CD8-positive, alpha-beta memory T cell (primary cell): ENCODE measurements at places on chromosomes 5 and 9. TPM values are rescaled to one million over a fixed set of nuclear protein-coding genes. Genes with fewer than 3 reads are reported as not detected.

The RNF180 gene
- total RNA-seq: not detected

The SHOC1 gene
- total RNA-seq: not detected

The SLC25A2 gene
- 0.31 TPM for total RNA-seq

The ABITRAM gene
- 15.1 TPM for total RNA-seq

The PCDHA9 gene
- total RNA-seq: not detected

GRCh38 chr9:79325501-79325900 lies 246.3 kb upstream of the TLE4 start:
- no peaks in the 10 kb centered on the region for H3K36me3 ChIP-seq
- no peak for DNase-seq
- no peaks in the 10 kb centered on the region for H3K27me3 ChIP-seq
- no peaks in the 10 kb centered on the region for H3K4me1 ChIP-seq

DNA sequence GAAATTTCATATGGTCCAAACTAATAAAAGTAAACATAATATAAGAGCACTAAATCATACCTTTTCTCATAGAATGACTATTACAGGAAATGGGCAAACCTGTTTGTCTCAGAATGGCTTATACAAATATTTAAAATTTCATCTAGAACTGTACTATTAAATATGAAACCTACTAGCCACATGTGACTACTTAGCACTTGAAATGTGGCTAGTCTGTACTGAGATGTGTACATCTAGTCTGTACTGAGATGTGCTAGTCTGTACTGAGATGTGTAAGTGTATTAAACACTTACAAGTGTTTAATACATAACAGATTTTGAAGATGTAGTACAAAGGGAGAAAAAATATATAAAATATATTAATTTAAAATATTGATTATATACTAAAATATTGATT lies 22.4 kb downstream of the ABITRAM start:
- H3K4me3 ChIP-seq: no peak overlapping the region
- H3K36me3 ChIP-seq: no peaks in the 10 kb centered on the region
- H3K27ac ChIP-seq: no peak overlapping the region
- no peaks in the 10 kb centered on the region for H3K4me1 ChIP-seq
- no peaks in the 10 kb centered on the region for H3K27me3 ChIP-seq
- no peak for DNase-seq

GRCh38 chr5:173826086-173826427 lies 62.1 kb upstream of the CPEB4 start:
- no peak overlapping the region for H3K4me3 ChIP-seq
- no peaks in the 10 kb centered on the region for H3K36me3 ChIP-seq
- H3K4me1 ChIP-seq: no peaks in the 10 kb centered on the region

GRCh38 chr9:101579711-101580545 lies 14.8 kb downstream of the PPP3R2 start:
- no peak overlapping the region for H3K4me3 ChIP-seq
- no peaks in the 10 kb centered on the region for H3K27me3 ChIP-seq
- no peaks in the 10 kb centered on the region for H3K36me3 ChIP-seq
- no peak for DNase-seq
- no peaks in the 10 kb centered on the region for H3K4me1 ChIP-seq

DNA sequence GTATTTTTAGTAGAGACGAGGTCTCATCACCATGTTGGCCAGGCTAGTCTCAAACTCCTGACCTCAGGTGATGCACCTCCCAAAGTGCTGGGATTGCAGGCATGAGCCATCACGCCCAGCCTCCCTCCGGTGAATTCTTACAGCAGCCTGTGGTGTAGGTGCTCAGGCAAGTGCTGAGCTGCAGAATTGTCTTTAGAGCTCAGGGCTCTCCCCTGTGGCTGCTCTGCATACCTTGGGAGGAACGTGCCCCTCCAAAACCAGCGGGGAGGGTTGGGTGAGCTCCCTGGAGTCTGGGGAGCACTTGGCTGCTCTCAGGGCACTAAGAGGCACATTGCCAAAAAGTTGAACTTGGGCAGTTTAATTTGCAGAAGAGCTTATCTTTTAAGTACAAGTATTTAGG lies 29.4 kb downstream of the SECISBP2 start:
- H3K27ac ChIP-seq: no peak overlapping the region
- peaks cover 15% of the 10 kb centered on the region for H3K4me1 ChIP-seq

GRCh38 chr5:80409367-80409966 lies 1.6 kb downstream of the ZFYVE16 start:
- H3K27me3 ChIP-seq: no peaks in the 10 kb centered on the region
- H3K4me1 ChIP-seq: peaks cover 12% of the 10 kb centered on the region
- no peaks in the 10 kb centered on the region for H3K36me3 ChIP-seq

- H3K4me3 ChIP-seq: no peak overlapping the region
- H3K27me3 ChIP-seq: no peaks in the 10 kb centered on the region
- peaks cover 11% of the 10 kb centered on the region for H3K36me3 ChIP-seq
- H3K27ac ChIP-seq: peak overlapping the region; percentile 12
- DNase-seq: peak; percentile 60
- H3K4me1 ChIP-seq: peaks cover 97% of the 10 kb centered on the region
Measured at GRCh38 chr5:132419502-132420468, 50.3 kb downstream of the SLC22A5 start.

DNA sequence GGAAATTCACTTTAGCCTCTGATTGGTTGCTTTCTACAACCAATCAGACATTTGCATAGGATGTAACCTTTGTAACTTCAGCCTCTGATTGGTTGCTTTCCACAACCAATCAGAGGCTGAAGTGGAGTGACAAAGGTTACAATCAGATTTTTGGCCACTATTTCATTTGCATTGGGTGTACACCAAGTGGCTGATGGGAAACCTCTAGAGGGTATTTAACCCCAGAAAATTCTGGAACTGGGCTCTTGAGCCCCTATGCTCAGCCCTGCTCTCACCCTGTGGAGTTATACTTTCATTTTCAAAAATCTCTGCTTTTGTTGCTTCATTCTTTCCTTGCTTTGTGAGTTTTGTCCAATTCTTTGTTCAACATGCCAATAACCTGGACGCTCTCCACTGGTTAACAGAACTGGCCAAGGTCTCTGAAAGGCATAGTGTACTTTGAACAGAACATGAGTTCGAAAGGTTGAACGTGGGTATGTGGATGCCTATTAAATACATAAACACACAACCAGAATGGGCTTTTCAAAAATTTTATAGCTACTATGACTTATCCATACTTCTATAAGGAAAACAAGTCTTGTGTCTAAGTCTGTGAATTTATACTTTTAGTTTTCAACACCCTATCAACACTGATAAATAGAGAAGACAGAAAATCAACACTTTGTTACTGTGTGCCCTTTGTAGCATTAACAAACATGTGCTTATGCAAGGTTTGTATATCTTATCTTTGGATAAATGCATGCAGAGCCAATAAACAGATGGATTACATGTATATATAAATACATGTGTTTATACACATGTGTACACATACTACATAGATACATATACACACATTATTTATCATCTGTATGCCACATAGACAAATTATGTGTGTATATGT lies 568.1 kb downstream of the CTNND2 start:
- no peaks in the 10 kb centered on the region for H3K4me1 ChIP-seq
- no peaks in the 10 kb centered on the region for H3K27me3 ChIP-seq
- no peak overlapping the region for H3K4me3 ChIP-seq

- H3K4me3 ChIP-seq: no peak overlapping the region
- no peak overlapping the region for H3K27ac ChIP-seq
- no peaks in the 10 kb centered on the region for H3K36me3 ChIP-seq
Measured at GRCh38 chr5:150258130-150258529, 31.4 kb downstream of the CAMK2A start.

DNA sequence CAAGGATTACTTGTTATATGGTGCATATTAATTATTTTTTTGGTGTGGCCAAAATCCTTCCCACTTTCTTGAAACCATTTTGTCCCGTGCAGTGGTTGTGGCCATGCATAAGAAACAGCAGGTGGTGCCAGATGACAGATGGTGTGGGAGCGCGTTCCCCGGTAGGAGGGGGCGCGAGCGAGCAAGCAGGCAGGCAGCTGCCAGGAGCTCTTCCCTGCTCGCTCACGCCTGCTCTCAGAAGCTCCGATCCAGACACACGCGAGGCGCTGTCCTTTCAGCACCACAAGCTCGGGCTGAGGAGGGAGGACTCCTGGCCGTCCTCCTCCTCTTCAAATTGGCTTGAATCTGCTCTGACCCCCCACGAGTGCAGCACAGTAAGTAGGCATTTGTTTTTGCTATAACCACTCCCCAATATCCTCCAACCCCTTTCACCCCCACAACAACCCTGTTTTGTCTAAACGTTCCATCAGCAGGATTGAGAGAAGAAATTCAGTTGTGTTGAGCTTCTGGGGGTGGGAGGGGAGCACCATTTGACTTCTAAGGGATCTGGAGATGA lies at the start of gene NSG2:
Gene NSG2, plus strand, starts transcription at position 237 of the 556 bp plus-strand sequence. CDS start 1,050 bp downstream, outside the sequence.
- no peaks in the 10 kb centered on the region for H3K4me1 ChIP-seq
- H3K27me3 ChIP-seq: no peaks in the 10 kb centered on the region
- no peak for DNase-seq
- H3K4me3 ChIP-seq: no peak within 1 kb of the TSS
- no peak within 1 kb of the TSS for H3K27ac ChIP-seq

GRCh38 chr9:74762950-74763349 lies 124.8 kb downstream of the TRPM6 start:
- no peak for DNase-seq
- no peaks in the 10 kb centered on the region for H3K27me3 ChIP-seq
- H3K4me3 ChIP-seq: no peak overlapping the region
- no peak overlapping the region for H3K27ac ChIP-seq
- no peaks in the 10 kb centered on the region for H3K4me1 ChIP-seq
- H3K36me3 ChIP-seq: no peaks in the 10 kb centered on the region

DNA sequence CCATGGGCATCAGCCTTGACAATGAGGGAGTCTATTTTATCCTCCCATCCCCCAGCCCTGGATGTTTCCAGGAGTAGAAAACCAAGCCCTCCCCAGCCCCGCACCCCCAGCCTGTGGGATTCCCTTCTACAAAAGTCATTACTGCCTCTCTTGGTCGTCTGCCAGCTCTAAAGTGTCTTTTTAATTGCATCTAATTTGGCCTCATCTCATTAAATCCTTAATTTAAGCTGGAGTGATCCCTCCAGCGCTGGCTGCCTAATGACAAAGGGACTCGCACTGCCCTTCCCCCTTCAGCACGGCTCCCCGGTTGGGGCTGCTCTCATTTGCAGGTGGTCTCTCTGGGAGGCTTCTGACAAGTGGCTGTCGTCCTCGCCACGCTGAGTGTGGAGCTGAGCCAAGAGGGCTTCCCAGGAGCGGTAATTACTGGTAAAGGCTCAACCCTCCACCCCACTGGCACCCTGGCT lies 107.9 kb upstream of the ALDH1B1 start:
- no peak overlapping the region for H3K4me3 ChIP-seq
- no peaks in the 10 kb centered on the region for H3K4me1 ChIP-seq
- H3K27me3 ChIP-seq: no peaks in the 10 kb centered on the region

DNA sequence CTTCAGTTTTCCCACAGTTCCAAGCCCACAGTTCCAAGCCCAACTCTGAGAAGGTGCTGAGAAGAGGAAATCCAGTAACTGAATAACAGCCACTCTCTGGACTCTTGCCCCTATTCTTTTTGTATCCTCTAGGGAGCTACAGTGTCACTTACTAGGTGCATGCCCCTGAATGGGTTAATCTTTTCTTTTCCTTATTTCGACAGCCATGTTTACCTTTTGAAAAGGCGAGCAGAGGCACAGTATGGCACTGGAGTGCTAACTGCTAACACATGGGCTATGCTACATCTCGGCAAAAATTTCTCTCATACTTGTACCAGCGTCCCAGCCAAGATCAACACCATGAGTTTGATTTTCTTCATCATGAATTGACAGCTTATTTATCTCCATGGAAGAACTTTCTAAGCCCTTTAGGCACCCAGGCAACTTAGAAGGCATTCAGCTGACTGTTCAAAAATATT lies 222.6 kb downstream of the EBF1 start:
- no peak for DNase-seq
- H3K27me3 ChIP-seq: no peaks in the 10 kb centered on the region
- H3K4me1 ChIP-seq: no peaks in the 10 kb centered on the region
- H3K27ac ChIP-seq: no peak overlapping the region
- no peak overlapping the region for H3K4me3 ChIP-seq

DNA sequence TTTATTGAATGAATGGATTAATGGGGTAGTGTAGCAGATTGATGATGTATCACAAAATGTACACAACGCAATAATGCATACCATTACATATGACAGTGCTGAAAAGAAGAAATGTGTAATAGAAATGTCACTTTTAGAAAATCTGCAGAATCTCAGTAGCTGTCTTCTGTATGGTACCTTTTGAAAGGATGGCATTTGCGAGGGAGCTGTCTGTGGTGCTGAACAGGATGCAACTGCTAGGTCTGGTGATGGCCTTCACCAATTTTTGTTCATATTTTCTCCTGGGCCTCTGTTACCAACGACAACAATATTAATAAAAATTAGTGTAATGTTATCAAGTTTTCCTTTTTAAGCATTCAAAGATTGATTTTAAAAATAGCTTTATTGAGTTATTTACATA lies 36.2 kb upstream of the OTULIN start:
- no peak overlapping the region for H3K4me3 ChIP-seq
- no peaks in the 10 kb centered on the region for H3K36me3 ChIP-seq
- peak; percentile 69 for DNase-seq
- H3K27me3 ChIP-seq: no peaks in the 10 kb centered on the region
- H3K27ac ChIP-seq: no peak overlapping the region
- H3K4me1 ChIP-seq: no peaks in the 10 kb centered on the region

- H3K27ac ChIP-seq: no peak overlapping the region
- H3K4me3 ChIP-seq: no peak overlapping the region
- no peaks in the 10 kb centered on the region for H3K36me3 ChIP-seq
- no peak for DNase-seq
- no peaks in the 10 kb centered on the region for H3K27me3 ChIP-seq
- H3K4me1 ChIP-seq: no peaks in the 10 kb centered on the region
Measured at GRCh38 chr9:105425816-105426433, 21.9 kb upstream of the FSD1L start.

DNA sequence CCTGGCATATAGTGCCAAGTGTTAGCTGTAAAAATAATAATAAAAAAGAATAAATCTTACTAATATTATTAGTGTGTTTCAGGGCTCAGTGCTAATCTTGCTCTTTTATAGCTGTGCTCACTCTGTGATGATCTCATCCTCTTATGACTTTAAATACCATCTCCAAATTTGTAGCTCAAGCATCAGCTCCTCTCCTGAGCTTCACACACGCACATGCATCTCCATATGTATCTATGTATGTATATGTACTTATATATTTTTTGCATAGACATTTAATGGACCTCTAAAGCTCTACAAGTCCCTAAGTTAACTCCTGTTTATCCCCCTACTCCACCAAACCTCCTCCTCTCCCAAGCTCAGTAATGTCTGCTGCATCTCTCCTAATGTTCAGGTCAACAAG lies 170.8 kb upstream of the NR3C1 start:
- H3K27me3 ChIP-seq: no peaks in the 10 kb centered on the region
- no peak for DNase-seq
- H3K4me1 ChIP-seq: no peaks in the 10 kb centered on the region
- H3K27ac ChIP-seq: no peak overlapping the region
- no peak overlapping the region for H3K4me3 ChIP-seq
- H3K36me3 ChIP-seq: no peaks in the 10 kb centered on the region

- H3K36me3 ChIP-seq: peaks cover 30% of the 10 kb centered on the region
- no peak overlapping the region for H3K27ac ChIP-seq
- H3K4me3 ChIP-seq: no peak overlapping the region
- no peaks in the 10 kb centered on the region for H3K27me3 ChIP-seq
Measured at GRCh38 chr5:133106761-133107572, 55.2 kb downstream of the HSPA4 start.

- no peaks in the 10 kb centered on the region for H3K36me3 ChIP-seq
- H3K4me1 ChIP-seq: no peaks in the 10 kb centered on the region
- no peak overlapping the region for H3K4me3 ChIP-seq
- DNase-seq: no peak
Measured at GRCh38 chr5:94645053-94645452, 26.6 kb downstream of the SLF1 start.

GRCh38 chr5:55110217-55110616 lies 7.8 kb downstream of the GZMA start:
- H3K36me3 ChIP-seq: peaks cover 23% of the 10 kb centered on the region
- peaks cover 27% of the 10 kb centered on the region for H3K4me1 ChIP-seq
- no peaks in the 10 kb centered on the region for H3K27me3 ChIP-seq
- DNase-seq: no peak
- no peak overlapping the region for H3K4me3 ChIP-seq
